AG09309 (cell line): ENCODE measurements at places on chromosomes 7 and 10.

DNA sequence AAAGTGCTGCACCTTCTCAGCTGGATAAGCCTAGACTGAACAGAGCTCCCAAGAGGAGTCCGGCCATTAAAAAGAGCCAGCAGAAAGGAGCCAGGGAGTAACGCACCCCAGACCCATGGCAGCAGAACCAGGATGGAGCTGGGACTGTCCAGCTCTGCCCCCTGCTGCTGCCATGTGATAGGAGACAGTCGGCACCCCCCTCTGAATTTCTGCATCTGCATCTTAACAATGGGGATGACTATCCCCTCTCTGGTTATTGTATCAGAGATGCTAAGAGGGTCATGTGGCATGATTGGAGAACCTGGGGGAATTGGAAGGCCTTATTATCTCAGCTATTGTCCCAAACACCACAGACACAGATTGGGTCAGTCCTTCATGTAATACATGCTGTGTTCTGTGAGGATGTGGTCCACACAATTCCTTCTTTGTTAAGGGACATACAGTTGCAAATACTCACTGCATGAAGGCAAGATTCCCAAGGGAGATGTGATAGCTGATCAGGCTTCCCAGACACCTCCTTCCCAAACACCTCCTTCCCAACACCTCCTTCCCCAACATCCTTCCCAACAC, 29.3 kb downstream of the PLEKHS1 start:
- no peak for DNase-seq

DNA sequence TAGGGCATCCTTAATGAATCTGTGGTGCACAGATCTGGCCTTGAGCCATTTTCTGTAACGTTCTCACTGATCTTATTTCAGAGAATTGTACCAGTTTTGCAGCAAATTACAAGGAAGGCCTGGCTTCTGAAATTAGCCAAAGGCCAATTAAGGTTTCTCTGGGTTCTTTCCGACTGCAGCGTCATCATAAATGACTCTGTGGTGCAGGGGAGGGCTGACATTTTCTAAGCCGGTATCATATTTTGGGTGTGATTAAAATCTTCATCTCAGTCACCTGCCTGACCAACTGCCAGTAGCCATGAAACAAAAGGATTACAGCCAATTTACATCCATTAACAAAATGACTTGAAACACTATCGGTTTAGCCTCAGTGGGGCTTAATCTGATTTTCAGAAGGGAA, 363.7 kb downstream of the ADRA2A start:
- DNase-seq: no peak

- no peak for DNase-seq
Measured at GRCh38 chr7:29243910-29244655, 49.5 kb downstream of the CHN2 start.

- no peak for DNase-seq
Measured at GRCh38 chr7:90455163-90456030, 14.0 kb upstream of the PTTG1IP2 start.

- DNase-seq: no peak
Measured at GRCh38 chr10:131398166-131398565, 86.6 kb upstream of the TCERG1L start.

DNA sequence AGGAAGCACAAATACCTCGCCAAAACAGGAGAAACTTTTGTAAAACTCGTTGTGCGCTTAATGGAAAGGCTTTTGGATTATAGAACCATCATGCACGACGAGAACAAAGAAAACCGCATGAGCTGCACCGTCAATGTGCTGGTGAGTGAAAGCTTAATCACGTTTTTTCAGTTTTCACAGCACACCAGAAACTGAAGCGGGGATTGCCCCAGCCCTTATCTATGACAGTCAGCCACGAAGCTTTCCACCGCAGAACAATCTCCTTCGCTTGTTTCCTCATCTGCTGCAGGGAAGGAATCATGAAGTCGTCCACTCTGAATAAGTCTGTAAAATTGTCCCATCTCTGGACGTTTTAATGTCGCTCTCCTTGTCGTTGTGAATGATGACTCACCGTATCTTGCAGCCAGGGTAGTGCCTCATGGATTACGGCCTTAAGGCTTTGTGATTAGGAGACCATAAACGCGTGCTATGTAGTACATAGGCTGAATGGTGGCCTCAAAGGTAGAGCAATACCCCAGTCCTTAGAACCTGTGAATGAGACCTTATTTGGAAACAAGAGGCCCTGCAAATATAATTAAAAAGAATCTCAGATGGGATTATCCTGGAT, 174.9 kb upstream of the NPS start:
- no peak for DNase-seq

- DNase-seq: no peak
Measured at GRCh38 chr7:148919859-148920258, 35.8 kb upstream of the EZH2 start.

DNA sequence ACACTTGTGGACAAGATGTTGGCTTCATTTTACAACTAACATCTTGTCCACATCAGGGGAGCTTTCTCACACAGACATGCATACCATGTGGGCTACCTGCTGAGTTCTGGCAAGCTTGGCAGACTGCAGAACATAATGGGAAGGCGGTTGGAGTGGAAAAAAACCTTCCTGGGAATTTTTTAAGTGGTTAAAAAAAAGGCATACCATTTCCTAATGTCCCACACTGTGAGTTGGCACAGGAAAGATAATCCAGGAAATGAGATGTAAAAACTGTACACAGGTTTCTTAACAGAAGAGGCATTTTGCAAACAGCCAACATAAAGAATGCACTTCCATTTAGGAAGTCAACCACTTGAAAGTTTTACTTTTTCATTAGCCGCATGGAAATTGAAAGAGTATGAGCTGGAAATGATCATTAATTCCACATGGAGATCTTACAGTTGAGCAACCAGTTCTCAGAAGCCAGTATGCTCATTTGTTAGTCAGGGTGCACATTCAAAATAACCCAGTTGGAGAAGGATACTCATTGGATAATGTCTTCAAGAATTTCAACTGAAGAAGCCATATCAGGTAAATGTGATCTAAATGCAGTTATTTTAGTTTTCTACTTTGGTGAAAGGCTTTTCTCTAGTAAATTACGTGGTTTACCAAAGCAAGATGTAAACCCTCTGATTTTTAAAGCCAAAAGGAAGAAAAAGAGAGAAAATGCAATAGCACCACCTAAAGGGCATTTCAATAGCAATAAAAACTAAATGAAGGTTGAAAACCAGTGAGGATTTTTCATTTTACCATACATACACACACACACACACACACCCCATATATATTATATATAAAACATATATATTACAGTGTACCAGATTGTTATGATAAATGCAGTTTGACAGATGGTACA, 194.0 kb downstream of the TAX1BP1 start:
- peak; percentile 48 for DNase-seq

GRCh38 chr7:20283385-20283784, 47.3 kb upstream of the ITGB8 start:
- DNase-seq: no peak

DNA sequence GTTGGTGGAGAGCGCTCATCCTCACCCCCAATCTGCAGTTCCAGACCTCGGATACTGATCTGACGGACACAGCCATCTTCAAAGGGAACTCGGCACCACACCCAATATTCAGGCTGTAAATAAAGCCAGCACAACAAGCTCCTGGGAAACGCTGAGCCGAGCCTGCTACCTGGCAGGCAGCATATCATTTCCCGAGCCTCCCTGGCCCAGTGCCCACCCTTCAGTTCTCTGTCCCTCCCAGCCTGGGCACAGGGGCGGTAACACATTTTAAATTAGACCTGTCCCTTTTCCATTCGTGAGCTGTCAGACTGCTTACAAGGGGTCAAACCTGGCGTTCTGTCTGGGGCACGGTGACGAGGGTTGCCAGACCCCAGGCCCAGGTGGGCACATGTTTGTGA, 250.5 kb downstream of the ARHGAP12 start:
- no peak for DNase-seq
